MG63 (cell line): ENCODE measurements at places on chromosomes 2 and 18. TPM values are rescaled to one million over a fixed set of nuclear protein-coding genes. Genes with fewer than 3 reads are reported as not detected.

GRCh38 chr18:998936-999335 lies 94.3 kb downstream of the ADCYAP1 start:
- no peak for DNase-seq

Gene CFAP65
- total RNA-seq, result 0.03 TPM in 1 of 2 replicates, not detected in the other

GRCh38 chr18:49170925-49171505 lies 220.2 kb upstream of the SMAD7 start:
- DNase-seq, result no peak

- DNase-seq, result no peak
These were observed 214.4 kb downstream of the TMX3 start for GRCh38 chr18:68500556-68500955.

DNA sequence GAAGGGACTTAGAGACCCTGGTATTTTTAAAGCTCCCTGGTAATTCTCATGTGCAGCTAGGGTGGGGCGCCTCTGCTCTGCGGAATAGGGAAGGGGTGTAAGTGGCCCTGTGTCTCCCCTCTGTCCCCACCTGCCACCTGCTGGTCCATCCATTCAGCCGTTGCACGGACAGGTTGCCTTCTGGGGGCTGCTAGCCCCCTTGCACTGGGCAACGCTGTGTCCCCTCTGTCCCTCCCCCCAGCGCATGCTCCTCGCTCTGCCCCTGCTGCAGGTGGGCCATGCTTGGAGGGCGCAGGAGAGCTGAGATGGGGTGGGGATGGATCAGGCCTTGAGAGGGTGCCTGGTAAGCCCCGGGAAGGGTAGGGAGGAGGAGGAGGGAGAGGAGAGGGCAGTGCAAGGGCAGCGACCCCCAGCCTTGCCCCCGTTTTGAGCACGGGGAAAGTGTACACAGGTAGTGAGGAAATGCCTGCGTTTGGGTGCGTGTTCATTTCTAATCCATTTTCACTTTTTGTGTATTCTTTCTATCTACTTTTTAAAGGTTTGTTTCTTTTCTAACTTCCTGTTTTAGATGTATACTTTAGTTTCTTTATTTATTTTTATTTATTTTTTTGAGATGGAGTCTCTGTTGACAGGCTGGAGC lies 23.9 kb downstream of the RRM2 start:
- DNase-seq, result no peak
